ENCODE measurements at places on chromosomes 1 and 21. TPM values are rescaled to one million over a fixed set of nuclear protein-coding genes. Genes with fewer than 3 reads are reported as not detected.
A peak's percentile ranks its signal among the peaks of the same experiment; 100 is the strongest.

DNA sequence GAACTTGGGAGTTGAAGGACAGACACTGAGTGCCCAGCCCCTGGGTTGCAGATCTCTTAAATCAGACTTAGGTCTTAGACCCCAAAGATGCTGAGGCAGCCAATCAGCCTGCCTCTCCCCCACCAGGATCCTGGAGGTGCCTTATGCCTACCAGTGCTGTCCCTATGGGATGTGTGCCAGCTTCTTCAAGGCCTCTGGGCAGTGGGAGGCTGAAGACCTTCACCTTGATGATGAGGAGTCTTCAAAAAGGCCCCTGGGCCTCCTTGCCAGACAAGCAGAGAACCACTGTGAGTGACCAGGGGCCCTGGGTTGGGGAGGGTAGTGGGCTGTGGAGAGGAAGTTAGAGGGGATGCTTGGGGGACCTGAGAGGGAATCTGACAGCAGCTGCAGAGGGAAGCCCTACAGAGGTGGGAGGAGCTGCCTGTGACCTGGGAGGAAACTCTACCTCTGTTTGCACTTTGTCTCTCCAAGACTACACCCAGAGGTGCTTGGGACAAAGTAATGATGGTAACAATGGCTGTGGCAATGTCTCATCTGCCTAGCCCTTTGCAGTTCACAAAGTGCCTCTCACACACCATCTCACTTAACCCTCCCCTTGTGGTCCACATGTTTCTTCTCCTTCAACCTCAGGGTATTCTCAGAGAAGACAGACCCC lies 31.5 kb downstream of the UBE2T start:
- DNase-seq, result no peak

LEMD1 gene
- total RNA-seq, result 2.1 TPM

DNA sequence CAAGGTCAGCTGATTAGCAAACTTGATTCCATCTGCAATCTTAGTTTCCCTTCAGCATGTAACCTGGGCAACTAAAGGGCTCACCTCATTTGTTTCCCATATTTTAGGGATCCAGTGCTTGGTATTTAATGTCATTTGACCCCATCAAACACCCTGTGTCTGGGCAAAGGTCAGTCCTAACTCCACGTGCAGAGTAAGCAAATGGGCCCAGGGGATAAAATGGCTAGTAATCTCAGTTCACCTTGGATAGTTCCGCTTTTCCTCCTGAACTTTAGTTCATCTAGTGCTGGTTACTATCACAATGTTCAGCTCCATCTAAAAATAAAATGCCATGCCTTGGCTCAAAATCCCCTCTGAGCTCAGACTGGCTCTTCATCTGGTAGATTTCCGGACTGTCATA lies 19.5 kb downstream of the PRKAB2 start:
- no peak for DNase-seq

C1orf226 gene
- 0.26 TPM for total RNA-seq

- no peak for DNase-seq
These were observed 88.7 kb downstream of the CD247 start for GRCh38 chr1:167429612-167430011.

DNA sequence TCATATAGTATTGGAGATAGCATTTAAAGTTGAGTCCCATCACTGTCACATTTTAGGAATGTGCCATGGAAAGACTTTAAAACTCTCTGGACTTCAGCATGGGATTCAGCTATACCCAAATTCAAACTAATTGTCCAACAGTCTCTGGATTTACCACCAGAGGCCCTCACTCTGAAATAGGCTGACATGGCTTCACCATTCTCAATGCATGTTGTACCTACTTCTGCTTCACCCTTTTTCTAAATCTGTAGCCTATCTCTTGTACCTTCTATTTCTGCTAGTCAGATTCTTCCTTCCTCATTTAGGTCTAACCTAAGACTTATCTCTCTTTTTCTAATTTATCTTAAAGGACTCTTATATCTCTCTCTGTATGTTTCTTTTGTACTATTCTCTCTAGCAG lies 512.7 kb upstream of the ZRANB2 start:
- DNase-seq, result peak; percentile 9

- no peak for DNase-seq
These were observed 71.8 kb downstream of the EPHB2 start for GRCh38 chr1:22782406-22782805.

DNA sequence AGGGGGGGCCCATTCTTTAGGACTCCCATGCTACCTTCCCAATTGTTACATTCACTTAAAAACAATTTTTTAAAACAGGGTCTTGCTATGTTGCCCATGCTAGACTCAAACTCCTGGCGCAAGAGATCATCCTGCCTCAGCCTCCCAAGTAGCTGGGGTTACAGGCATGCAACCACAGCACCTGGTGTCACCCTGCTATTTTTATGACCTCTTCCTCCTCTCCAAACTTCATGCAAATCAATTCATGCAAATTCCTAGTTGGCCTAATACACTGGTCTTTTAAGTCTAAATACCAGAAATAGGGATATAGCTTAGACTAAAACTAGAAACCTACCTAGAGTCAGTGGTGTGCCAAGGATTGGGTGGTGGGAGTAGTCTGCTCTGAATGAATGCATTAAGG lies 30.1 kb downstream of the CDKN2C start:
- no peak for DNase-seq

DNA sequence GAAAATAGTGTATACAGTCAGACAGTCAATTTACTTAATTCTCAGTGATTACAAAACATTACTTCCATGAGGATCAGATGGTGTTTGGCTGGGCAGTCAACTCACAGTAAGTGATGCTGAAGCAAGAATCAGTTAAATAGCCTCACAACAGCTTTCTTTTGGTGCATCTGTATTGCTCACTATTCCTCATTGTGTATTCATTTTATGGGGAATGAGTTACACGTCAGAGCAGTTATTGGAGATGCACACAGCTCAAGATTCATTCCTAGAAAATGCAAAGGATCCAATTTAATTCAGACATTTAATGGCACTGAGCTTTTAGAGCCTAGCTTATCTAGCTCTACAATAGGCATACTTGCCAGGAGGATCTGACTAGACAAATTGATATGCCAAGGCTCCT lies 150.6 kb downstream of the HS2ST1 start:
- DNase-seq, result no peak

APCS gene
- total RNA-seq, result not detected

DNA sequence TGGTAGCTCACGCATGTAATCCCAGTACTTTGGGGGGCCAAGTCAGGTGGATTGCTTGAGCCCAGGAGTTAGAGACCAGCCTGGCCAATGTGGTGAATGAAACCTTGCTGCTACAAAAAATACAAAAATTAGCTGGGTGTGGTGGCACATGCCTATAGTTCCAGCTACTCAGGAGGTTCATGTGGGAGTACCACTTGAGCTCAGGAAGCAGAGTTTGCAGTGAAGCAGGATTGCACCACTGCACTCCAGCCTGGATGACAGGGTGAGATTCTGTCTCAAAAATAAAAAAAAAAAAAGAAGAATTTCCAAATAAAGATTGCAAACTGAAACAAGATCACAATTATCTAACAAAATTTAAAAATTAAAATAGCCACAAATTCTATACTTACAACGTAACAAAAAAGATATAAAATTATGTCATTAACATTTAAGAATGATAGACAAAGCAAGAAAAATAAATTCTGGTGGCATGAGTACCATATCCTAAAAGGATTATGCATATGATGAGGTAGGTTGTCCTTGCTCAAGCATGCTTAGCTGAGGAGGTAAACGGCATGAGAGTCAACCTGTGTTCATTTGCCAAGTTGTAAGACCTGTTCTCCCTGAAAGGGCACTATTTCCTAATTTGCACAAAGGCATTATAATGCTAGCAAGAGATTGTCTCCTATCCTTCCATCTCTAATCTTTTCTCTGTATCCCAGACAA lies 20.2 kb downstream of the IPP start:
- peak; percentile 88 for DNase-seq

SHISAL2A gene
- total RNA-seq, result not detected

- no peak for DNase-seq
These were observed 27.8 kb upstream of the DR1 start for GRCh38 chr1:93317943-93318342.

CFAP74 gene
- total RNA-seq, result not detected

ZFP69 gene
- 2.1 TPM for total RNA-seq

- DNase-seq, result no peak
These were observed 565.2 kb downstream of the PTPRU start for GRCh38 chr1:29801561-29801973.

CD1E gene
- total RNA-seq, result not detected

GJB3 gene
- total RNA-seq, result 136 TPM

RGS8 gene
- total RNA-seq, result not detected

LHX8 gene
- not detected for total RNA-seq

- DNase-seq, result peak; percentile 29
These were observed 287.5 kb downstream of the SMYD3 start for GRCh38 chr1:246219508-246220030.

DNA sequence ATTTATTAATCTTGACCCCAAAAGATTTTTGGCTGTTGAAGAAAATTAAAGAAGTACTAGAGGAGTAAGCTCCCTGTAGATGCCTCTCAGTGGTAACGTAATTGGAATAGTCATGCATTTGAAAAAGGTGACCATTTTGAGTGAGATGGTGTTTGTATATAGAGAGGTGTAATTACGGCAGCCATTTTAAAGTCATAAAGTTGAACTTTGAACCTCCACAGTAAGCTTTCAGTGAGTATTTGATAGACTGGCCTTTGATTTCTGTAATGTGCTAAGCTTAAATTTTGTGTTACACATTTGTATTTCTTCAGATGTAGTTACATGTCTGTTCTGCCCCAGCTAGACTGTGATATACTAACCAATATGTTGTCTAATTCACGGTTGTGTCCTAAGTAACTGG lies 21.5 kb upstream of the TMCO2 start:
- no peak for DNase-seq

- DNase-seq, result peak; percentile 51
These were observed 31.9 kb upstream of the IL19 start for GRCh38 chr1:206738370-206739366.

ZNF648 gene
- not detected for total RNA-seq

DNA sequence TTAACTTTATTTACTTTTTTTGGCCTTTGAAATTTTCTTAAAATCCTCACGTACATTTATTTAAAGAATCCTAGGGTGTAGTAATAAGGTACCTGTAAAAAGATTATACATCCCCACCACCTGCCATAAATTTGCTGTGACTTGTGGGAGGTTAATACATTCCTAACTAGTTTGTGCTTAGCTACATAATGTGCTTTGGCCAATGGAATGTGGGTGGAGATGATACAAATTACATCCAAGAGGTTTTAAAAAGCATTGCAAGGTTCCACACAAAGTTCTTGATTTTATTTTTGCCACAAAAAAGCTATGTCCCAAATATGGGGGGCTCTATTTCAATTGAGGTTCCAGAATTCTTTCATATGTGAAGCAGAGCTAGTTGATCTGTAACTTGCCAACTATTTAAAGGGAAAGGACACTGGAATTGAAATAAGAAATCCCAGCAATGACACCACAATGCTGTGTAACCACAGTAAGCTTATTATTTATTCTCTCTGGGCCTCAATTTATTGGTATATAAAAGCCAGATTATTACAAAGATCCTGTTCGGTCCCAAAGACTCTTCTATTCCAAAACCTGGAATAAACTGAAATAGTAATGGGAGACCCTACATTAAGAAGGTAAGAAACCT lies 15.7 kb downstream of the ASPM start:
- DNase-seq, result peak; percentile 54

USH2A gene
- total RNA-seq, result not detected

DNA sequence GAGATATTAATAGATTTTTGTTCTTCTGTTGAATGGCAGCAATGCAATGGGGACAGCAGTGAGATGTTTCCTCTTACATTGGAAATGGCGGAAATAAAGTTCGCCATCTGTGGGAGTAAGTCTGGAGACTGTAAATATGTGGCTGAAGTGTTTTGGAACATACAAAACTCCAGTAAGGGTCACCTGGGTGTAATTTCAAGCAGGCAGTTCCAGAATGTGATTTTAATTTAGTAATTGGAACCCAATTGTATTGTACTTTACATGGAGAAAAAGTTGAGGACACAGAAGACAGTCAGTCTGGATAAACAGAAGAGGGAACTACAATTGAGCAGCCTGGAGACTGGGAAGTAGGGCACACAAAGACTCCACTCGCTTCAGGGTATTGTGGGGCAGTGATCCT lies 108.6 kb downstream of the NTMT2 start:
- no peak for DNase-seq

RAB42 gene
- not detected for total RNA-seq

DNA sequence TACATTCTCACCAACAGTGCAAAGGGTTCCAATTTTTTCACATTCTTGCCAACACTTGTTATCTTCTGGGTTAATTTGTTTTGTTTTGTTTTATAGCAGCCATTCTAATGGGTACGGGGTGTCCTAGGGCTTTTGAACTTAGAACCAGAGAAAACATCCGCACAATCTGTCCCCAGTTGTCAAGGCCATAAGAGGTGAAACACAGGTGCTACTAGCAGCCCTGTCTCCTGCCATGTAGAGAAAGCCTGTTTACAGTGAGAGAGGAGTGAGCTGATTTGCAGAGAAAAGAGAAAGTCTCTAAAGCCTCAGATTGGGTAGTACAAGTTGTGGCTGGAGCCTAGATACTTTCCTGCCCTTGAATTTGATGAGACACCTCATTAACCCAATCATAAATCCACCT lies 46.4 kb upstream of the BMP8B start:
- DNase-seq, result no peak

GRCh38 chr21:32278103-32278502 lies 746 bp downstream of the MIS18A start:
- peak; percentile 8 for DNase-seq

- peak; percentile 68 for DNase-seq
These were observed 129.2 kb downstream of the ROR1 start for GRCh38 chr1:63902844-63903589.

GRCh38 chr1:238465449-238465848 lies 574.7 kb upstream of the ZP4 start:
- DNase-seq, result no peak

- DNase-seq, result peak; percentile 98
These were observed 116.4 kb downstream of the SYT2 start for GRCh38 chr1:202593845-202594244.

- DNase-seq, result peak; percentile 74
These were observed 7.1 kb downstream of the ACOT7 start for GRCh38 chr1:6386371-6386949.

DNA sequence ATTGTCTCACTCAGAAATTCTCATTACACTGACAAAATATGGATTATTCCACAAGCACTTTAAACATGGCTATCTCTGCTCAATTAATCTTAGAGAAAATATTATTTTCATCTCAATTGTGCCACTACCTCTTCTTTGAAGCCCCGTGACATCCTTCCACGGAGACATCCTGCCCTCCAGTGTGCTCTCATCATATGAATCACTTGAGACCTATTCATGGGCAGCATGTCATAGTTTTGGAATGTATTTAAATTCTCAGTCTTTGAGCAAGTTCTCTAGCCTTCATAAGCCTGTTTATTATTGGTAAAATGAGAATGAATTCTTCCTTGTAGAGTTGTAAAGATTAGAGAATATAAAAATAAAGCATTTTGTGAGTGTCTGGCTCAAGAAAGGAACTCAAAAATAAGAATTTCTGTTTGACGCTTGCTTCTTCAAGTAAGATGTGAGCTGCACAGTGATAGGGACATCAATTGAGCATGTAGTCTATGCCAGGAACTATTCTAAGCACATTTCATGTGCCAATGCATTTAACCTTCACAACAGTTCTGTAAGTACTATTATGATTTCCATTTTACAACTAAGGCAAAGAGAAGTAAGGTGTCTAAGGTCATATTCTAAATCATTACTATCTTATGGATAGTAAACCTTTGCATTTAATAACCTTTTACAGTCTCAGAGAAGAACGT lies 557.4 kb upstream of the ZRANB2 start:
- peak; percentile 56 for DNase-seq

SLC6A17 gene
- 0.53 TPM for total RNA-seq

Measured in bronchial epithelial cell (primary cell).